Right ventricle myocardium inferior (tissue), 1 donor: ENCODE measurements at places on chromosomes 1 and 21. TPM values are rescaled to one million over a fixed set of nuclear protein-coding genes. Genes with fewer than 3 reads are reported as not detected.

DNA sequence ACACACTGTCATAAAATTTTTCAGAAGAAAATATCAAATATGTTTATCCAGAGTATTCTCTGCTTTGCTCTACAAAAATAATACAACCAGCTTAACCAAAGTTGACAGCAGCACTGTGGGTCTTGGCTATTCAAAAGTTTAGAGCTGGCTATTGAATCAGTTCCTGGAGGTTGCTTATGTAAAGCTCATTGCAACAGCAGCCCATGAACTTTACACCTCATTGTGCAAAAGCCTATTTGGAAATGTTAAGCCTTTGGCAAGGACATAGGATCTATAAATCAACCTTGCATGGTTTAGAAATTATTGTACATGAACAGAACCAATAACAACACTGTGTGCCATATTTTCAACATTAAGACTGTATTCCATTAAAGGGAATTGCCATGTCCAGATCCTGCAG is 714.9 kb downstream of the ADGRL2 start:
- DNase-seq: no peak

DNA sequence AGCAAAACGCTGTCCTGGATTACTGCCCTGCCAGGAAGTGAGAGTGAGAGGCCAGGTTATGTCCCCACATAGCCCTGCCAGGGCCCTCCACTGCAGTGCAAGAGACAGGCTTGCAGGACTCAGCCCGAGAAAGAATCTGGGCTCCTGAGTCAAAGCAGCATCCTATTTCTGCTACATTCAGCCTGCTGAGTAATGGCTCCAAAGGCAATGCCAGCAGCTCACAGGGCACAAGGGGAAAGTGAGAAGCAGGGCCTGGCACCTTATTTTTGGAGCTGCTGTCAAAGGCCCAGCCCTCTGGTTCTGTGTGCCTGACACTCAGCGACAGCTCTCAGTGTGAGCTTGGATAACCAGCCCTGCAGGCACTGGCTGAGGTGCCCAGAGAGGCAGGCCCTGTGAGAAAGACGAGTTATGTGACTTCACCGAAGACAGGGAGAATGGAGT is 83.9 kb downstream of the DTL start:
- peak; percentile 71 for DNase-seq

DNA sequence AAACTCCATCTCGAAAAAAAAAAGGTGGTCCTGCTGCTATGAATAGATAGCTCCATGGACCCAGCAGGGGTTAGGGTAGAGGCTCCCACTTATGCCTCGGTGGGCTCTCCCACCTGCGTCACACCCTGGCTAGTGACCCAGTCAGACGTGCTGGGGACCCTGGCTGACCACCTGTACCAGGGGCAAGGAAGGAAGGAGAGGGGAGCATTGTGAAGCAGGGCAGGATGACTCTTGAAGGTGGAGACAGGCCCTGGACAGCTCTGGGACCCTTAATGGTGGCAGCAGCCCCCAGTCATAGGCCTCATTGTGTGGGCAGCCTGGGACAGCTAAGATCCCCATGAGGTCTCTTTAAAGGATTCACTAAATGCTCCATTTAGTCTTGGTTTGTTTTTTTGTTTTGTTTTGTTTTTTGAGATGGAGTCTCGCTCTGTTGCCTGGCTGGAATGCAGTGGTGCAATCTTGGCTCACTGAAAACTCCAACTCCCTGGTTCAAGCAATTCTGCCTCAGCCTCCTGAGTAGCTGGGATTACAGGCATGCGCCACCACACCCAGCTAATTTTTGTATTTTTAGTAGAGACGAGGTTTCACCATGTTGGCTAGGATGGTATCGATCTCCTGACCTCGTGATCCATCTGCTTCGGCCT is 10.4 kb upstream of the SNAPIN start:
- no peak for DNase-seq

DNA sequence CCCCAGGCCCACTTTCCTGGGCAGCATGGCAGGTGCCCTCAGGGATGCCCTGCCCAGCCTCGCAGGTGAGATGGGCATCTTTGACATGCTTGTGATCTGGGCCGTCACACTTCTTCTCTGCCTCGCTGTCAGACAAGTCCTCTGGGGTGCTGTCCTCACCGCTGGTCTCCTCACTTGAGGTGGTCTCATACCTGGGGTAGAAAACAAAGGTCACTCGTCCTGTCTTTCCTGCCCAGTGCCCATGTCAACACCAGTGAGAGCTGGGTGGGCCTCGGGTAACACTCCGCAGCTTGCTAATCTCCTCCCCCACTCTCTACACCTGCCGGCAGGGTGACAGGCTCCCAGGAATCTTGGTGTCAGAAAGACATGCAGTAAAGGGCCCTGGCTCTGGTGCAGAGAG is 50.9 kb downstream of the KANK4 start:
- no peak for DNase-seq

GRCh38 chr21:36397606-36398005 is 12.4 kb downstream of the CHAF1B start:
- DNase-seq: no peak

The PITHD1 gene
- 42.7 TPM for total RNA-seq

The CNKSR1 gene
- 1.8 TPM for total RNA-seq

The LHX8 gene
- total RNA-seq: not detected

DNA sequence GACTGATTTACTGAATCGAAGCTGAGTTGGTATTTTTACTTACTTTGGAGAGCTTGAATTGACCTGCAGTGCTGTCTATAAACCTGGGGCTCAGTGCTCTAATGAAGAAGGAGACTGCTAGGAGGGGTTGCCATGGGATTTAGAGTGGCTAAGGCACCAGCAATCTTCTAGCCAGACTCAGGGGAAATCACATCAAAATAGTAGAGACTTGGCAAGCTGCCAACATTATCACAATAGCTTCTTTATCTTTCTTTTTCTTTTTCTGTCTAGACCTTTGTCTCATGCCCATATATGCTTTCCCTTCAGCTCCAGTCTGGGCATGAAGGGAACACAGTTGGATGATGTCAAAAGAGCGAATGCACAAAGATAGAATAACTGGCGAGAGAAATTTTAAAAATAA is 301.1 kb upstream of the DPYD start:
- no peak for DNase-seq

GRCh38 chr1:86104606-86105532 is 51.7 kb downstream of the COL24A1 start:
- no peak for DNase-seq

GRCh38 chr1:15938628-15939161 is 37.2 kb downstream of the ZBTB17 start:
- DNase-seq: no peak

The UBASH3A gene
- not detected for total RNA-seq

The CFAP107 gene
- not detected for total RNA-seq

DNA sequence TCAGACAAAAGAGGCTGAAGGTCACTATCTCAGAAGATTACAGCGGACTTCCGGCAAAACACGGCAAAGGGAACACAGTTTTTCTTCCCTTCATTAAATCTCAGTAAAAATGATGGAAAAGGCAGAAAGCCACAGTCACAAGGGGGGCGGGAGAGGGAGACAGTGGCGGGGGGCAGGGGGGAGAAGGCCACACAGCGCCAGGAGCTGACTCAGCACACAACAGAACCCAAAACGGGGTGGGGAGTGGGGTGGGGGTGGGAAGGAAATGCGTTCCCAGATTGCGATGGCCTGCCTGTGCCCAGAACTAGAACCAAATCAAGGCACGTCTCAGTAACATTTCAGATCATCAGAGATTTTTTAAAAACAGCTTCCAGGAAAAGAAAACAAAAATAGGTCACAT is 13.4 kb downstream of the CFAP74 start:
- peak; percentile 26 for DNase-seq

The ACTL8 gene
- not detected for total RNA-seq

DNA sequence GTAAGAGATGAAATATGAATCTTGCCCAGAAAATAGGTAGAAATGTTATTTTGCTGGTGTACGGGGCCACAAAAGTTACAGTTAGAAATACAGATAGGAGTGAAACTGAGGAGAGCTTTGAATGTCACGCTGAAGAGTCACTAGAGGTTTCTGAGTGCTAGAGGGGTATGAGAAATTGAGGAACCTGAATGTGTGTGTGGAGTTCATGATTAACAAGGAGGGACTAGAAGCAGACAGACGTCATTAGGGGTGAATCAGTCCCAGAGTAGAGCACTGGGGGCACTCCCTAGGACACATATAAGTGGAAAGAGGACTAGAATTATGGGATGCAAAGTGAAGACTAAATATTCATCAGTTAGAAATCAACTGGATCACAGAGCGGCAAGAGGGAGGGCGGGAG is 188.9 kb upstream of the MAP1LC3C start:
- DNase-seq: no peak

- no peak for DNase-seq
Measured at GRCh38 chr1:223266632-223267172, 97.3 kb downstream of the SUSD4 start.

The RBM34 gene
- 50.6 TPM for total RNA-seq

GRCh38 chr1:8629241-8630091 is 188.0 kb downstream of the RERE start:
- DNase-seq: peak; percentile 60

DNA sequence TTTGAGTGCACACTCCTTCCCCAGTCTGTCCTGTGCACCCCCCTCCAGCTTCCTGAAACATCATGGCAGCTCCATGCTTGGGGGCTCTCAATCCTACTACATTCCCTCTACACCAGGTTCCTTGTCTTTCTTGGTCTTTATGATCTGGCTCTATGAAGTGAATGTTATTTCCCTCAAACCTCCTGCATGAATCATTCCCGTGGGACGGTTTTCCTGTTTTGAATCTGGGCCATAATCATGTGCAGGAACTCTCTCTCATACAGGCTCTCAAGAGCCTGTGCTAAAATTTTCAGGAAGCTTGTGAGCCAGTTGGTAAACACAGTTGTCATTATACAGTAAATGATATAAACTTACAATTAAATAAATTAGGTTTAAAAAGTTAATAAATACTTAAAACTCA is 89.8 kb upstream of the KCNE2 start:
- DNase-seq: no peak

The RGS4 gene
- 0.92 TPM for total RNA-seq

DNA sequence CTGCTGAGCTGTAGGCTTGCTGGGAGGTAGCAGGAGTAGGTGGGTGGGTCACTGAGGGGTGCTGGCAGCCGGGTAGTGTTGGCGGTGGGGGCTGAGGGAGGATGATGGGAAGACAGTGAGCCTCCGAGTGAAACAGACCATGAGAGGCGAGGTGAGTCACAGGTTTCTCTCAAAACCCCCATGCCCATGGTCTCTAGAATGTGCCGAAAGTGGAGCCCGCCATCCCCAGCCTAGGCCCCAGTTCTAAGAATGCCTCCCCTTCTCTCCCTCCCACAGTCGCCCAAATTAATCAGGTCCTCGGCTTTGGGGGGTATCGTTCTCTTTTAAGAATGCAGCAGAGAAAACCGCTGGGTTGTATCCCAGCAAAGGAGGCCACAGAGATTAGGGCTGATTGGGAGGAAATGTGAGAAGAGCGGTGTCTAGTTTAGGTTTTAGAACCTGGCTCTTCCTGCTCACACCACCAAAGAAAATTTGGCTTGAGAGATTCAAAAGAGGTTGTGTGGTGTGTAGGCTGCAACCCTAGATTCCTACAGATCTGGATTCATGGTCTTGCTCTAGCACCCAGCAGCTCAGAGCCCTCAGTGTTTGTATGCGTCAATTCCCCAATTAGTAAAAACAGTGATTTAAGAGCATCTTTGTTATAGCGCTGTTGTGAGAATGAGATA is 27.7 kb upstream of the IL19 start:
- no peak for DNase-seq

DNA sequence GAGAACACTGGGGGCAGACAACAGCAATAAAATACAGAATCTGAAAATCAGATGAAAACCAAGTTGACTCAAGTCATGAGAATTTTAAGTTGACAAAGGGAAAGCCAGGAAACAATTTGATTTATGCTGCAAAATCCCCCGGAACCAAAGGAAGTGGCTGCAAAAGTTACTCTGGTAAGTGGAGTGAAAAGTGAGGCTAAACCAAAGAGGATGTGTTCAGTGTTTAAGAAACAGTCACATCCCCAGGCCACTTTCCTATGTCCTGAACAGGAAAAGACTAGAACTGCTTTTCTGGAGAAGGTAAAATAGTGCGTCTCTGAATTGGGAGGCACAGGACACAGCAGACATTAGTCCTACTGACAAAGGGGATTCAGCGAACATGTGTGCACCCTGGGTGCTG is 5.9 kb downstream of the TARBP1 start:
- no peak for DNase-seq

DNA sequence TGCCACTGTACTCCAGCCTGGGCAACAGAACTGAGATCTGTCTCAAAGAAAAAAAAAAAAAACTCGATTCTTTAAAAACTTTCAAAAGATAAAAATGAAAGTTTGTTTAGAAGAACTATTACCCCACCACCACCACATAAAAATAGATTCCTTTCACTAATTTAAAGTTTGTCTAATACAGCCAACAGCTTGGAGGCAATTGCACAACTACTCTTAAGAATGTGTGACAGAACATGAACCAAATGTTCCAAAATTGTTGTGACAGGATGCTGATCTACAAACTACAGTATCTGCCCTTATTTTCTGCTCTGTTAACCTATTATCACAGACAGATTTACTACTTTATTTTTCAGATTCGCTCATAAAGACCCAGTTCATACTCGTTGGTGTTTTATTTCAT is 5.5 kb upstream of the TGFBR3 start:
- no peak for DNase-seq

The PTAFR gene
- total RNA-seq: 2.7 TPM

- no peak for DNase-seq
Measured at GRCh38 chr1:201647722-201648065, 108.8 kb downstream of the NAV1 start.

DNA sequence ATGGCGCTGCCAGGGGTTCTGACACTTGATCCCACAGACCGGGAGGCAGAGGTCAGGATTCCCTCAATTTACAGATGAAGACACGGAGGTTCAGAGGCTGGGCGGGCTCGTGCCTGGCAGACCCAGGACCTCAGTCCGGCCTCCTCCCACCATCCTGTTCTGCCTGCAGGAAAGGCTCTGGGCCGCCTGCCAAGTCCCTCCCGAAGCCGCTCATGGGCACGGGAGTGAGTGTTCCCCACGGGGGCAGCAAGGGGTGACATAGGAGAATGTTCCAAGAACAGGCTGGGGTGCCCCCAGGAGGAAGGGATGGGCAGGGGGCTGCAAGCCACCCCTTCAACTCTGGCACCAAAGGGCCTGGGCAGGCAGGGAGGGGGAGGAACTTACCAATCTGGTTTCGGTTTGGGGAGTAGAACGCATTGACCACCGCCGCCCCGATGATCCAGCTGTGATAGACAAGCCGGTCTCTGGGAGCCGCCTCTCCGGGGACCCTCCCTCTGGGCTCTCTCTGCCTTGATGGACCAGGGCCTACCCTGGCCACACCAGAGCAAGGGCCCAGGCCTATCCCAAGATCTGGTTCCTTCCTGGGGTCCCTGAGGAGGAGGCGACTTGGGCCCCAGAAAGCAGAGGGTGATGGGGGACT is 7.5 kb downstream of the PRXL2B start:
- peak; percentile 68 for DNase-seq

GRCh38 chr1:222530852-222531251 is 17.1 kb downstream of the HHIPL2 start:
- DNase-seq: no peak
